ENCODE measurements at places on chromosomes 12 and 14.

- DNase-seq, result no peak
Observed at GRCh38 chr12:120684523-120684932, 2.4 kb upstream of the MLEC start.

DNA sequence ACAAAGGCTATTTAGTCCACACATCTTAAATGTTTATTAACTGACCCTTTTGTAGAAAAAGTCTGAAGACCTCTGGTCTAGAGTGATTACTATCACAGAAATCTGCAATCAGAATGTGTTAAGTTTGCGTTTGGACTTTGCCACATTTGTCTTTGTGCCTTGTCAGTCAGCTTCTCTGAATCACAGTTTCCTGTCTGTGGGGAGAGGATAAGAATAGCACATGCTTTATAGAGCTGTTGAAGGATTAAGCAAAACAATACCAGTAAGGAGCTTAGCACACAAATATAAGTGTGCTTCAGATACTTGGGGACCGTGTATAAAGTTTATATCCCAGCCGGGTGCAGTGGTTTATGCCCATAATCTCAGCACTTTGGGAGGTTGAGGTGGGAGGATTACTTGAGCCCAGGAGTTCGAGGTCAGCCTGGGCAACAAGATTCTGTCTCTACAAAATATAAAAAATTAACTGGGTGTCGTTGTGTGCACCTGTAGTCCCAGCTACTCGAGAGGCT is 63.0 kb upstream of the BTG1 start:
- DNase-seq, result no peak

DNA sequence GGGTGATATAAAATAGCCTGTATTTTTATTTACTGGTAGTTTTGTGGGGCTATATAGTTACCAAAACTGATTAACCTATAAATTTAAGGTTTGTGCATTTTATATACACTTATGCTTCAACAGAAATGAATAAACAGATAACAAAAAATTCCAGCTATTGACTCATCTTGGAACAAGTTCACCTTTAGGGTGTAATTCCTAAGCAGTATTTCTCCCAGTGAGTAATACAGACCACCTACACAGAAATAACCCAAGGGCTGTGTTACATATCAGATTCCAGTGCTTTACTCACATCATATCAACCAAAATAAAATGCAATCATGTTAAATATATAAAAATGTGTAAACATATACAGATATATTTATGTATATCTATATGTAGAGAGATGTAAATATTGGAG is 345.6 kb downstream of the ADAMTS20 start:
- DNase-seq, result no peak

DNA sequence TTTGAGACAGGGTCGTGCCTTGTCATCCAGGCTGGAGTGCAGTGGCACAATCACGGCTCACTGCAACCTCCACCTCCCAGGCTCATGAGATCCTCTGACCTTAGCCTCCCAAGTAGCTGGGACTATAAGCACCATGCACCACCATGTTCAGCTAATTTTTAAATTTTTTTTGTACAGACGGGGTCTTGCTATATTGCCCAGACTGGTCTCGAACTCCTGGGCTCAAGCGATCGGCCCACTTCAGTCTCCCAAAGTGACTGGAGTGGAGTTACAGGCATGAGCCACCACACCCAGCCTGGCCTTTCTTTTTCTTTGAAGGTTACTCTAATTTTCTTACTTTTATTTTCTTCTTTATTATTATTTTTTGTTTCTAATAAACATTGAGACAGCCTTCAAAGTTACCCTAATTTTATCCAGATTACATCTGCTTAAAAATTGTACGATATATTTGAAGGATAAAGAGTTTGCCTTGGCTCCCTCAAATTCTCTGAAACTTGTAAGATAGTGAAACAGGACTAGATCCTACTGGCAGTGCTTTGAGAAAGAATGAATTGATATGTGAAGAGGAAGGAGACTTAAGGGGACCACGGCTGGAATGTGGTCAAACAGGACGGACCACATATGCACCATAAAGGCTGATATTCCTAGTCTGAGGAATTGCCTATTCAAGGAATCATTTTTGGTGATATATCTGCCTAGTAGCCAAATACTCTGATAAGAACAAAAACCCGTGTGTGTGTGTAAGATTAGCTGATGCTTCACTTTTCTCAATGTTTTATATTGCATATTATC is 14.1 kb upstream of the SINHCAF start:
- DNase-seq, result no peak

- no peak for DNase-seq
Observed at GRCh38 chr12:57124261-57124877, 3.9 kb upstream of the LRP1 start.

DNA sequence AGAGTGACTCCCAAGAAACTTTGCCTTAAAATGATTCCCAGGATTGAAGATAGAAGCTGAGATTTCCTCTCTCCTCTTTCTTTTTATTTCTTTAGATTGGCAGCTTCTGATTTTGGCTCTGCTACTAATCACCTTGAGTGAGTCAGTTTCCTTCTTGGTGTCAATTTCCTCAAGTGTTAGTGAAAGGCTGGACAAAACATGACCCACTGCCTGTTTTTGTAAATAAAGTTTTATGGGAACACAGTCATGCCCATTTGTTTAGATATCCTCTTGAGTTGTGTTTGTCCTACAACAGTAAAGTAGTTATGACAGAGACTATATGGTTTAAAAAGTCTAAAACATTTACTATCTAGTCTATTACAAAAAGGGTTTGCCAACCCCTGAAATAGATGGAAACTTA is 227.2 kb upstream of the TBX3 start:
- no peak for DNase-seq

- DNase-seq, result no peak
Observed at GRCh38 chr12:28159688-28160087, 30.6 kb upstream of the CCDC91 start.

GRCh38 chr12:93714382-93714781 is 37.2 kb downstream of the CRADD start:
- DNase-seq, result no peak

DNA sequence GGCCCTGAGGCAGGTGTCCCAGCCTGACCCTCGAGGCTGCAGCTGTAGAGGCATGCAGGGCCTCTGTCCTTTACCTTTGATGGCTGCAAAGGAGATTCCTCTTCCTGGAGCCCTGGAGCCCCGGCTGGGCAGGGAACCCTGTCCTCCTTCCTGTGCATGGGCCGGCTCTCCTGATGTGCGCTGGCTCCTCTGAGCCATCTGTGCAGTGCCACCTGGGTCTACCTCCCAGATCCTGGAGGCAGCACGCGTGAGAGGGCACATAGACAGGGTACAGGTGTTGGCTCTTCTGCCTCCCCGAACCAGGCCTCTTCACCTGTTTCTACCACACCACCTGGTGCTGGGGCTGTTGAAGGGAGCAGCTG is 115.1 kb downstream of the BEGAIN start:
- DNase-seq, result no peak
